ENCODE measurements at places on chromosomes 2 and 18.

DNA sequence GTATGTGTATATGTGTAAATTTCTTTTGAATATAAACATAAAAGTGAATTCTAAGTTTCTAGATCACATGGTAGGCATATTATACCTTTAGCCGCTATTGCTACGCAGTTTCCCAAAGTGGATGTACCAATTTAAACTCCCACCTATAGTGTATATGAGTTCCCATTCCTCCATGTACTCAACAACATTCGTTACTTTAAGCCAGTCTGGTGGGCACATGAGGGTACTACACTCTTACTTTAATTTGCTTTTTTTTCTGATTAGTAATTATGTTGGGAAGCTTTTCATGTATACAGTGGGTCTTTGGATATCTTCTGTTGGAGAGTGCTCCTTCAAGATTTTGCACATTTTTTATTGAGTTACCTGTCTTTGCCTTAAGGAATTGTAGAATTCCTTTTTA lies 683.8 kb downstream of the ERBB4 start:
- DNase-seq: no peak

DNA sequence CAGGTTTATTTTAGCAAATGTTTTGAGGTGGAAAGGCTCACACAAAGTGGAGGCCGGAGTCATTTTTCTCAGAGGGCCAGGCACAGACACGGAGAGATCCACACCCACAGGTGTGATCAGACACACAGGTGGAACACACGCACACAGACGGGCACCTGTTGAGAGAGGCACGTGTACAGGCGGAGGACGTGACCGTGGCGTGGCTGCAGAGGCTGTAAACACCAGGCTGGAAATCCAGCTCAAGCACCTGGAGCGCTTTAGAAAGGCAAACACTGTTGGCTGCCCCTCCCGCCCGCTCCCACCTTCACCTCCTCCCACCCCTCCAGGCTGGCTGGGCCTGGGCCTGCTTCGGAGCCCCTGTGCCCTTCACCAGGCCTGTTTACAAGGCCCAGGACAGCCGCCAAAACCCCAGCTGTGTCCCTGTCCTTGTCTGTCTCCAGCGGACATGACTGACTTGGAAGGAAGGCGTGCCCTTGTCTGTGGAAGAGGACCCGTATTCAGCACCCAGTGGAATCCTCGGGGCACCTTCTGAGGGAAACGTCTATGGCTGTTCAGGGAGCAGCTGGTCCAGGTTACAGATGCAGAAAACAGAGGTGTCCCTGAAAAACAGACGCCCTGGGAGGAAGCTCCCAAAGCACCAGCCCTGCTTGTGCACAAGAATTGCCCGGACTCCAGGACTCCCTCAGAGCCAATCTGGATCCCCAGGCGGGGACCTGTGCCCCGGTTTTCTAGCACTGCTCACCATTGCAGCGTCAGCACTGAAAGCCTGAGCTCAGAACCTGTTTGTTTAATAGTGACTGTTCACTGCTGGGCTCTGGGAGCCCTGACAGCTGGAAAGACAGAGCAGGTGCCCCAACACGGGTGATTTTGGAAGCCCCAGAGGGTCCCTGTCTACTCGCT lies 134.3 kb upstream of the HAAO start:
- peak; percentile 73 for DNase-seq

GRCh38 chr18:36594621-36595020 lies 234.2 kb downstream of the TPGS2 start:
- no peak for DNase-seq

- DNase-seq: no peak
Measured at GRCh38 chr2:33275689-33276444, 200.6 kb upstream of the RASGRP3 start.

DNA sequence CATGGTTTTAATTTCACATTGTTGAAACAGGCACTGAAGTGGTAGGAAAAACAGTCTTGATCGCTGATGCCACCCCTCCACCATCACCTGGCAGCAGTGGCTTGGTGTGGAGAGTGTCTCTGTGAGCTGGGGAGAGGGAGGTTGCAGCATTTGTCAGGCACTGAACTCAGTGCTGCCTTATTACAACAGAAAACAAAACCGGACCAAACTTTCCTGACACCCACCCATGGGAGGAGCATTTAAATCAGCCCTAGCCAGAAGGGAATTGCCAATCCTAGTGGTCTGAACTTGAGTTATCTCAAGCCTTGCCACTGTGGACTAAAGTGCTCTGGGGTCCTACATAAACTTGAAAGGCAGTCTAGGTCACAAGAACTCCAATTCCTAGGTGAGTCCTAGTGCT lies 103.0 kb upstream of the LGALSL start:
- DNase-seq: no peak
